ENCODE measurements at places on chromosomes 5 and 9. TPM values are rescaled to one million over a fixed set of nuclear protein-coding genes. Genes with fewer than 3 reads are reported as not detected.

The ANKRD18B gene
- total RNA-seq = 1.2 TPM

The CYSRT1 gene
- 0.52 TPM for total RNA-seq

The PHF24 gene
- not detected for total RNA-seq

The ARHGEF37 gene
- total RNA-seq = 0.76 TPM

The SV2C gene
- 0.18 TPM for total RNA-seq

The ACOT12 gene
- not detected for total RNA-seq

The OR1Q1 gene
- 0.40 TPM for total RNA-seq

The CKS2 gene
- total RNA-seq = 18.1 TPM

The FBXO10 gene
- 2.6 TPM for total RNA-seq

The DRD1 gene
- total RNA-seq = not detected

DNA sequence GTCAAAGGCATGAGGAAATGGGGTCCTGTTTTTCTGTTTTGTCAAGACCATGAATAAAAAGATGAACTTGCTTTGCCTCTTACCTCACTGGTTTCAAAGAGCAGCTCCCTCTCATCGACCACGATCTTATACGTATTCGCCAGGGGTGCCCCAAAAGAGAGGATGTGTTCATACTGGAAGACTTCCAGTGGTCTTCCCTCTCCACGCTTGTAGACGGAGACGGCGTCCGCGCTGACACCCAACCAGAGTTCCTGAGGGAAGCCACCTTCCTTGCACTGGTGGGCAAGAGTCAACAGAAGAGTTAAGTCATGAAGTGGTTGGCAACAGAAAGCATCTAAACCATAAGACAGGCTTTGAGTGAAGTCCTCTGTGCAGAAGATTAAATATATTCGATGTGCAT is 51.4 kb upstream of the RETREG1 start:
- no peak overlapping the region for H3K4me3 ChIP-seq
- H3K27ac ChIP-seq = no peak overlapping the region
- peaks cover 10% of the 10 kb centered on the region for H3K27me3 ChIP-seq
- peaks cover 5% of the 10 kb centered on the region for H3K4me1 ChIP-seq

- H3K36me3 ChIP-seq = no peaks in the 10 kb centered on the region
- H3K27me3 ChIP-seq = no peaks in the 10 kb centered on the region
- H3K27ac ChIP-seq = no peak overlapping the region
- H3K4me1 ChIP-seq = no peaks in the 10 kb centered on the region
These were observed 764.1 kb upstream of the ARRDC3 start for GRCh38 chr5:92147266-92147665.

- H3K4me1 ChIP-seq = no peaks in the 10 kb centered on the region
- peaks cover 21% of the 10 kb centered on the region for H3K27me3 ChIP-seq
- no peak overlapping the region for H3K27ac ChIP-seq
- H3K36me3 ChIP-seq = no peaks in the 10 kb centered on the region
- no peak for DNase-seq
These were observed 11.9 kb upstream of the C5orf46 start for GRCh38 chr5:147918101-147918685.

DNA sequence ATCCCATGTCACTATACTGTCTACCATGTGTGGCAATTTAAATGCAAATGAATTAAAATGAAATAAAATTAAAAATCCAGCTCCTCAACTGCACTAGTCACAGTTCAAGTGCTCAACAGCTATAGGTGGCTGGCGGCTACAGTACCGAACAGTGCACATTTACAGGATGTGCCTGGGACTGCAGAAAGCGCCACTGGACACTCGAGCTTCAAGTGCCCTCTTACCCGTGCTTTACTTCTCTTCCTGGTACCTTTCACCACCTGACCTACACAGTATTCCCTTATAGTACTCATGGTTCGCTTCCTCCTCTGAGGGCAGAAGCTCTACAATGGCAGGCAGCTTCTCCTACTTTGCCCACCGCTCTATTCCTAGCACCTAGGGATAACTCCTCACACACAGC is 166.6 kb downstream of the FANCC start:
- DNase-seq = no peak
- H3K4me3 ChIP-seq = no peak overlapping the region
- peaks cover 4% of the 10 kb centered on the region for H3K36me3 ChIP-seq
- peaks cover 4% of the 10 kb centered on the region for H3K4me1 ChIP-seq

- peaks cover 43% of the 10 kb centered on the region for H3K27me3 ChIP-seq
- no peak overlapping the region for H3K4me3 ChIP-seq
- DNase-seq = no peak
These were observed 21.8 kb downstream of the GLT6D1 start for GRCh38 chr9:135617538-135617900.

- peaks cover 3% of the 10 kb centered on the region for H3K36me3 ChIP-seq
- DNase-seq = no peak
- H3K27me3 ChIP-seq = no peaks in the 10 kb centered on the region
- H3K27ac ChIP-seq = no peak overlapping the region
These were observed 18.5 kb downstream of the CD180 start for GRCh38 chr5:67178085-67178484.

GRCh38 chr9:5851445-5851844 is 18.5 kb upstream of the ERMP1 start:
- H3K27me3 ChIP-seq = no peaks in the 10 kb centered on the region
- H3K27ac ChIP-seq = peak overlapping the region; percentile 76
- no peak for DNase-seq
- peak overlapping the region; percentile 12 for H3K4me3 ChIP-seq
- peaks cover 2% of the 10 kb centered on the region for H3K36me3 ChIP-seq
- H3K4me1 ChIP-seq = peaks cover 19% of the 10 kb centered on the region

DNA sequence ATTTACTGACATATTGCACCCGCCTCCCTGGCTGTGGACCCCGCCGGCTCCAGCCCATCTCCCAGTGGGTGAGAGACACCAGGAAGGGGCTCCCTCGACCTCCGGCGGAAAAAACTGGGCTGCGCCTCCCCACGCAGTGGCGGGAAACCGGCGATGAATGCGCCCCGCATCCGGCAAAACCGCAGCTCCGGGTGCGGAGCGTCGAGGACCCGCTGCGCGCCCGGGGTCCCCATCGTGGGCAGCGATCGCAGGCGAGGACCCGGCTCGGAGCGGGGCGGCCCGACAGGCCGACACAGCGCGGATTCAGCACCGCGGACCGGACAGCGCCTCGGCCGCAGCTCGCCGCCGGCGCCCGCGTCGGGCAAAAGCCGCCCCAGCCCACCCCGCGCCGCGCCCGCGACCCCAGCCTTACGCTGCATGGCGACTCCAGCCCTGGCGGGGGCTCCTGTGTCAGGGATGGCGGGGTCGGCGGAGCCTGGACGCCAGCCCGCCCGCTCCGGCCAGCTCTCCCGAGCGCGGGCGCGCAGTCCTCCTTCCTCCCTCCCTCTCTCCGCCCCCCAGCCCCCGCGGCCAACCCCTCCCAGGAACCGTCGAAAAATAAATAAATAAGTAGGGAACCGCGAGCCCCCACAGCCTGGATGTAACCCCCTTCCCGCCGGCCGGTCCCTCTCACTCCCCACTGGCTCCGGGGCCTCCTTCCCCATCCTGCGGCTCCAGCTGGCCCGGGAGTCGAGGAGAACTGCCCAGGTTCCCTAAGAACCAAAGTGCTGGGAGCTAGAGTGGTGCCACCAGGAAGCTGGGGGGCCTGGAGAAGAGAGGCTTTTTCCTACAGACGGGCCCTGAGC is 3.1 kb downstream of the LHX3 start:
- peaks cover 2% of the 10 kb centered on the region for H3K36me3 ChIP-seq
- no peak for DNase-seq
- H3K4me3 ChIP-seq = no peak overlapping the region
- peaks cover 4% of the 10 kb centered on the region for H3K4me1 ChIP-seq

DNA sequence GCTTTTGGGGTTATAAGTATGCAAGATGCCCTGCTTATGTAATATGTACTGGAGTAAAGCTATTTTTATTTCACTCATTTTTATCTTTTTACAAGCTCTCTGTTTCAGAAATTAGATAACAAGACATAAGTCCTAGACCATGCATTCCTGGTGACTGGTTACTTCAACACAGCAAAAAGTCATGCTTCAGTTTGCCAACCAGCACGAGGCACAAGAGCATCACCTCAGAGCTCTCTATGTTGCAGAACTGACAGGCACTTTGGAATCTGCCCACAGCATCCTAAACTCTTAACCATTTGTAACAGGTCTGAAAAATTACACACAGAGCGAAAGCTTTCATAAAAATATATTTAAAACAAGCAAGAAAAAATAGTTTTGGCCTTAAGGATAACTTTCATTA is 112.8 kb downstream of the MARCHF11 start:
- no peaks in the 10 kb centered on the region for H3K36me3 ChIP-seq
- no peak overlapping the region for H3K27ac ChIP-seq
- no peaks in the 10 kb centered on the region for H3K4me1 ChIP-seq
- H3K27me3 ChIP-seq = no peaks in the 10 kb centered on the region

- H3K4me3 ChIP-seq = no peak overlapping the region
- DNase-seq = no peak
- peaks cover 24% of the 10 kb centered on the region for H3K4me1 ChIP-seq
- H3K36me3 ChIP-seq = no peaks in the 10 kb centered on the region
These were observed 33.5 kb upstream of the APC start for GRCh38 chr5:112703866-112704820.

DNA sequence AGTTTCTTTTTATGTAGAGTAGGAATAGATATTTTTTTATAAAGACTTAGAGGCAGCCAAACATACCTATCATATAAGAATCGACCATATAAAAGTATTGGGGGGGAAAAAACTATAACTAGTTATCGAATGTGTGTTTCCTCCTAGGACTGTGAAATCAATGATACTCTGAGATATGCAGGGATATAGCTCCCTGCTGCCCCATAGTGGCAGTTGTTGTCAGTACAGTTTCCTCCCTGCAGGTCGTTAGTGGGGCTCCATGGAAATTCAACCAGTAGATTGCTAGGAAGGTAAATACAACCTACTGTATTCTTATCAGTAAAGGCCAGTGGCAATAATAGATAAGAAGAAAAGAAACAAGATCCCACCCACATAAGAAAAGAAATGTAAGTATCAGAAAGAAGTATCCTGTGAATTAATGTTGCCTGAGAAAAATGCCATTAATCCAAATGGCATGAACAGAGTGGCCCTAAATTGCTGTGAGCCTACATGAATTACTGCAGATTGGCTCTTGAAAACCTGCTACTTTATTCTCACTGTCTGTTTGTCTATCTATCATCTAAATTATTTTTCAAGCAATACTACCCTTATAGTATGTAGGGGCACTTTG is 136.9 kb upstream of the FBN2 start:
- no peaks in the 10 kb centered on the region for H3K36me3 ChIP-seq
- H3K4me1 ChIP-seq = peaks cover 5% of the 10 kb centered on the region
- H3K27me3 ChIP-seq = peaks cover 17% of the 10 kb centered on the region
- H3K27ac ChIP-seq = no peak overlapping the region
- H3K4me3 ChIP-seq = no peak overlapping the region

- H3K36me3 ChIP-seq = no peaks in the 10 kb centered on the region
- no peak for DNase-seq
- no peak overlapping the region for H3K4me3 ChIP-seq
- H3K4me1 ChIP-seq = no peaks in the 10 kb centered on the region
- no peaks in the 10 kb centered on the region for H3K27me3 ChIP-seq
These were observed 71.0 kb downstream of the WNK2 start for GRCh38 chr9:93254806-93255493.

GRCh38 chr5:147187099-147187540 is 47.7 kb upstream of the STK32A start:
- no peaks in the 10 kb centered on the region for H3K36me3 ChIP-seq
- no peak overlapping the region for H3K4me3 ChIP-seq
- DNase-seq = no peak
- H3K27ac ChIP-seq = no peak overlapping the region

- H3K36me3 ChIP-seq = no peaks in the 10 kb centered on the region
- H3K27ac ChIP-seq = no peak overlapping the region
- no peaks in the 10 kb centered on the region for H3K27me3 ChIP-seq
- no peaks in the 10 kb centered on the region for H3K4me1 ChIP-seq
These were observed 19.9 kb downstream of the KIAA1958 start for GRCh38 chr9:112506571-112506970.

- no peak overlapping the region for H3K4me3 ChIP-seq
- H3K36me3 ChIP-seq = no peaks in the 10 kb centered on the region
- H3K27me3 ChIP-seq = no peaks in the 10 kb centered on the region
- H3K27ac ChIP-seq = no peak overlapping the region
These were observed 401.9 kb upstream of the PDE4D start for GRCh38 chr5:60295423-60295822.

DNA sequence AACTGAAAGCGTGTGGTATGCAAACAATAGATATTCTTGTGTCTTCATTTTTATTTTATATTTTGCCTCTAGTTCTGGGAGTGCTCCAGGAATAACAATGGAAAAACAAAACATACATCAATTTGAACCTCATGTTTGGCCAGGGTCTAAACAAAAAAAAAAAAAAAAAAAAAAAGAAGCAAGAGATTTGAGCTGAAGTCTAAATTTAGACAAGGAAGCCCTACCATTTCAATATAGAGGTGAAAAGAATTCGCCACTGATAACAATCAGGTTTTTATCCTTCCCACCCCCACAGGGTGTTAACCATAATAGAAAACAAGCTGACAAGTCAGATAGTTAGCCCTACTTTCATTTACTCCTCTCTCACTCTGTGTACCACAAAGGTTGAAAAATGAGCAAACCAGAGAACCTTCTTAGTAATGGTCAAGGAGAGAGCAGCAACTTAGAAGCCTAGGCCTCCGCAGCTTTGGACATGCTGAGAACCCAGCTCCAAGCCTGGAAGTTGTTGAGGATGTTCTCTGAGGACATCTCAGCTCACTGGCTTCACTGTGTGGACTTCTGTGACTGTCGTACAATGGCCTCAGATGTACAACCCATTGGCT is 118.2 kb upstream of the HMHB1 start:
- no peak overlapping the region for H3K4me3 ChIP-seq
- H3K27ac ChIP-seq = no peak overlapping the region
- no peaks in the 10 kb centered on the region for H3K4me1 ChIP-seq
- no peak for DNase-seq
- no peaks in the 10 kb centered on the region for H3K27me3 ChIP-seq

- H3K36me3 ChIP-seq = peaks cover 2% of the 10 kb centered on the region
- H3K4me1 ChIP-seq = peaks cover 4% of the 10 kb centered on the region
- no peak overlapping the region for H3K27ac ChIP-seq
These were observed 8.2 kb downstream of the HEXB start for GRCh38 chr5:74693191-74693590.
